ENCODE measurements at places on chromosomes 7 and 10.
A peak's percentile ranks its signal among the peaks of the same experiment; 100 is the strongest.

- DNase-seq: no peak
Observed at GRCh38 chr10:33509231-33509831, 174.9 kb upstream of the NRP1 start.

- no peak for DNase-seq
Observed at GRCh38 chr10:78688901-78689583, 379.7 kb upstream of the ZMIZ1 start.

- DNase-seq: peak; percentile 5
Observed at GRCh38 chr10:101301111-101301731, 52.7 kb upstream of the BTRC start.

- no peak for DNase-seq
Observed at GRCh38 chr10:15370212-15370855, 755 bp downstream of the FAM171A1 start.

- peak; percentile 15 for DNase-seq
Observed at GRCh38 chr10:11515596-11516430, 95.6 kb downstream of the USP6NL start.

DNA sequence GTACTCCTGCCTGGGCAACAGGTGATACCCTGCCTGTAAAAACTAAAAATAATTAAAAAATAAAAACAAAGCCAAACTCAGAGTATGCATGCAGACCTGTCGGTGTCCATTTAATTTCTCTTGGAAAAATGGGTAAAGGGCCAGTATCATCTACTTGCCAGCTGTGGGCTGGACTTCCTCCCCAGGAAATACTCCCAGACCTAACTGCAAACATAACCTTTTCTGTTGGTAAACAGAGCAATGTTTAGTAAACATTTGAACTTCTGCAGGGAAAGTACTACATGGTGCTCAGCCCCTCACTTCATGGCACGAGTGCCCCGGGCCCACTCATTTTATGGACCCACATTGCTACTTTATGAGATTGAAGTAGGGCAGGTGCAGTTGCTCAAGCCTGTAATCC lies 10.2 kb upstream of the TMEM248 start:
- no peak for DNase-seq

DNA sequence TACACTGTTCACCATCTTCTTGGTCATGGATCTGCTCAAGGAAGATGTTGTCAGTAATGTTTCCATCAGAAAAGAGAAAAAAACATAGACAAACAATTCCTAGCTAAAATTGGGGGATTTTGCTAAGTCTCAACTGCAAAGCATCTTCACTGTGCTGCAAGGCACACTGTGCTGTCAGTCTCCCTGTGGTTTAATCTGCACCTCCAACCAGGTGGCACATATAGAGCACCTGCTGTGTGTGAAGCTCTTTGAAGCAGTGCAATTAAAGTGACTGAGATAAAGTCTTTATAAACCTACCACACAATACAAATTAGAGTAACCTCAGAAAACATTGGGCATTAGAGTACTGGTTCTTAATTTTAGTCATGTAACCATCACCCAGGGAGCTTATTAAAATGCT lies 6.3 kb downstream of the NRAP start:
- DNase-seq: no peak

DNA sequence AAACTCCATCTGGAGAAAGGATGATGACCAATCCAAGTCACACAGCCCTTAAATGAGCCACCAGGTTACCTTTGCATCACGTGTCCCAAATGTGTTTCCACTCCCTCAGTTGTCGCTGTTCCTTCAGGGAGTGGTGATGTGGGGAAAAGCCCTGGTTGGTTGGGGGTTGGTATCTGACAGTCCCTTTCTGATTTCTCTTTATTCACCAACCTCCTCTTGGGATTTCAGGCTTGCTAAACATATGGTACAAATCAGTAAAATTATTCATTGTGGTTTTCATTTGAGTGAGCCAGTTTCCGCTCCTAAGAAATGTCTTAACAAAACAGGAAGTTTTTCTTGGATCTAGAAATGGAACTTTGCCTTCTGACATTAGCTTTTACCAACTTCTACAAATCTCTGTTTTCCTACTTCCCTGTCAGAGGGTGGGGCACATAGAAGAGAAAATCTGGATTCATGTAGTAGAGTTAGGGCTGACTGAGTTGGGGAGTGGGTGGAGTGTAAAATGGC lies 40.0 kb upstream of the KMT2E start:
- DNase-seq: no peak

DNA sequence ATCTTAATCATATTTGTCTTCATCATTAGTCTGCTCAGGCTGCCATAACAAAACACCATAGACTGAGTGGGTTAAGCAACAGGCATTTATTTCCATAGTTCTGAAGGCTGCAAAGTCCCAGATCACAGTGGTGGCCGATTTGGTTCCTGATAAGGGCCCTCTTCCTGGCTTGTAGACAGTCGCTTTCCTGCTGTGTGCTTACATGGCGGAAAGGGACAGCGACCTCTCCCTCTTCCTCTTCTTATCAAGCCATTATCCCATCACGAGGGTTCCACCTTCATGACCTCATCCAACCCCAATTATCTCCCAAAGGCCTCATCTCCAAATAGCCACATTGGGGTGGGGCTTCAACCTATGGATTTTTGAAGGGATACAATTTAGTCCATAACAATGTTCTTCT lies 84.0 kb downstream of the LYZL1 start:
- no peak for DNase-seq

- no peak for DNase-seq
Observed at GRCh38 chr10:86285136-86285790, 81.3 kb downstream of the GRID1 start.

GRCh38 chr10:6219494-6219836 lies 16.7 kb downstream of the PFKFB3 start:
- DNase-seq: no peak

DNA sequence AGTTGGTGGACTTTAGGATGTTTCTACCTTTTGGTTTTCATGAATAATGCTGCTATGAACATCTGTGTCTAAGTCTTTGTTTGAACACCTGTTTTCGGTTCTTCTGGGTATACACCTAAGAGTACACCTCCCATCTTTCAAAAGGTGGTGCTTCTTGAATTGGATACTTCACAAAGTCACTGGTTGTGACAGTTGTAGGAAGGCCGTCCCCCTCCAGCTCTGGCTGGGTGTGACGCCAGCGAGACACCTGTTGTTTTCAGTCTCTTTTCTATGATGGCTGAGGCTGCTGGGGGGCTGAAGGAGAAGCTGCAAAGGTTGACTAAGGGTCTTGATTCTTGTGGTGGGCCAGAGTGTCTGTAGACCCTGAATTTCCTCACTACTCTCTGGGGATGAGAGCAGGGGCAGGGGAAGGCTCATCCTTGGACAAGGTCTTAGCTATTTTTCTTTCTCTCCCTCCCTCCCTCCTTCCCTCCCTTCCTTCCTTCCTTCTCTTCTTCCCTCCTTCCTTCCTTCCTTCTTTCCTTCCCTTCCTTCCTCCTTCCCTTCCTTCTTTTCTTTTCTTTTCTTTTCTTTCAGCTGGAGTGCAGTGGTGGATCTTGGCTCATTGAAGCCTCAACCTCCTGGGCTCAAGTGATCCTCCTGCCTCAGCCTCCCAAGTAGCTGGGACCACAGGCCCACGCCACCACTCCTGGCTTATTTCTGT lies 5.6 kb downstream of the NEURL1 start:
- no peak for DNase-seq

Measured in stimulated activated CD8-positive, alpha-beta memory T cell treated with anti-CD3 and anti-CD28 coated beads, Interleukin-7, amount 100 ng/mL, for 1 hour (primary cell).